Adipose tissue (tissue), 3 donors: ENCODE measurements at places on chromosomes 6 and 20. TPM values are rescaled to one million over a fixed set of nuclear protein-coding genes. Genes with fewer than 3 reads are reported as not detected.

The KIF25 gene
- polyA plus RNA-seq = 1.6 TPM

The OR5V1 gene
- not detected for polyA plus RNA-seq

The PTCRA gene
- polyA plus RNA-seq = 0.15 TPM

The GRM1 gene
- not detected for polyA plus RNA-seq

The TNF gene
- 0.56 TPM for polyA plus RNA-seq

The MRPS18B gene
- polyA plus RNA-seq = 88.1 TPM

The SIRPD gene
- polyA plus RNA-seq = 1.8 TPM
